Activated CD4-positive, alpha-beta memory T cell treated with anti-CD3 and anti-CD28 coated beads, Interleukin-2, amount 10 ng/mL, durations not matched to agents 7 days and 5 days (primary cell): ENCODE measurements at places on chromosomes 5 and 9. TPM values are rescaled to one million over a fixed set of nuclear protein-coding genes. Genes with fewer than 3 reads are reported as not detected.

The FPGS gene
- total RNA-seq = 65.8 TPM

The GRIA1 gene
- total RNA-seq = not detected

The NMUR2 gene
- not detected for total RNA-seq

- H3K4me1 ChIP-seq = peaks cover 2% of the 10 kb centered on the region
- H3K27ac ChIP-seq = no peak overlapping the region
- peaks cover 2% of the 10 kb centered on the region for H3K36me3 ChIP-seq
- no peaks in the 10 kb centered on the region for H3K27me3 ChIP-seq
- no peak for DNase-seq
- H3K4me3 ChIP-seq = no peak overlapping the region
Observed at GRCh38 chr9:6907772-6908381, 150.1 kb downstream of the KDM4C start.

- no peak for DNase-seq
- no peak overlapping the region for H3K27ac ChIP-seq
- H3K4me3 ChIP-seq = no peak overlapping the region
- peaks cover 36% of the 10 kb centered on the region for H3K27me3 ChIP-seq
- no peaks in the 10 kb centered on the region for H3K4me1 ChIP-seq
- H3K36me3 ChIP-seq = no peaks in the 10 kb centered on the region
Observed at GRCh38 chr5:170644501-170644900, 139.0 kb upstream of the GABRP start.

DNA sequence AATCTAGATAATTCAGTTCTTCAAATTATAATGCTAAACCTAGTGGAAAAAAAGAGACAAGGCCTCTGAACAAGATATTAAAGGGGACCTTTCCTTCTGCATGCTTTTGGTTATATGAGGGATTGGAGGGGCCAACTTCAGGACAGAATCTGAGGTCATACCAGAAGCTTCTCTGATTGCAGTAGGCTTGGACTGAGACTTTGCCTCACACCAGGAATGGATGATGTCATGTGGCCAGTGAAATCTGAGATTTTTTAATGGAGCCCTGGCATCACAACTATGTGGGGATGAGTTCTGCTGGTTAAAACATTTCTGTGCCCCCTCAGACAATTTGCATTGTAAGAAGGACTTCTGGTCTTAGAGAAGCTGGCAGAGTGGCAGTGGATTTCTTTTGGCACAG lies 88.6 kb downstream of the ANGPTL2 start:
- H3K36me3 ChIP-seq = no peaks in the 10 kb centered on the region
- no peak for DNase-seq
- H3K27ac ChIP-seq = no peak overlapping the region

GRCh38 chr5:89300426-89300970 lies 417.5 kb upstream of the MEF2C start:
- no peak for DNase-seq
- no peak overlapping the region for H3K4me3 ChIP-seq
- no peaks in the 10 kb centered on the region for H3K36me3 ChIP-seq
- no peaks in the 10 kb centered on the region for H3K4me1 ChIP-seq
- H3K27ac ChIP-seq = no peak overlapping the region
- H3K27me3 ChIP-seq = no peaks in the 10 kb centered on the region

DNA sequence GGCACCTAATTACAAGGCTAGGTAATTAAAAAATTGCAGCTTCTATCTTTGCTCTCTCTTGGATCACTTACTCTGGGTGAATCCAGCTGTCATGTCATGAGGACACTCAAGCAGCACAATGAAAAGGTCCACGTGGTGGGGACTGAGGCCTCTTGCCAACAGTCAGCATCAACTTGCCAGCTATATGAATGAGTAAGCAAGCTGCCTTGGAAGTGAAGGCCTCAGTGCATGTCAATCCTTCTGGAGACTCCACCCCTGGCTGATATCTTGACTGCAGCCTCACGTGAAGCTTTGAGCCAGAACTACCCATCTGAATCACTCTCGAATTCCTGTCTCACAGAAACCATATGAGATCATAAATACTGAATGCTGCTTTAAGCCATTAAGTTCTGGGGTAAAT lies 140.5 kb downstream of the SNX18 start:
- no peaks in the 10 kb centered on the region for H3K27me3 ChIP-seq
- no peak overlapping the region for H3K4me3 ChIP-seq
- H3K27ac ChIP-seq = no peak overlapping the region

DNA sequence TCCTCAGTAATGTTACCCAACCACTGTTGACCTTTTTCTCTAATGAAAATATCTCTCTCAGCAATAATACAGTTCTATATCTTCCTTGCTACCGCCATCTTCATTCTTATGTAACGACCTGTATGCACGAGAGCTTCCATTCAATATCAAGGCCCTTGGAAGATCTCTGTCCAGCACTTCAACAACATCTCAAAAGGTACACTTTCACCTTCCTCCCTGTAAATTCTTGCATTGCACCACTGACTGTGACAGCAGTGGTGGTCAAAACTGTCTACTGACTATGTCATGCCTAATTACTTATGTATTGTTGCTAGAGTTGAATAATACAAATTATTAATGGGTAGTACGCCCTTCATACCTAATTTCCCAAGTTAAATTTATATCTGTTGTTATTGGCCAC lies 53.3 kb downstream of the ANXA1 start:
- H3K4me1 ChIP-seq = peaks cover 1% of the 10 kb centered on the region
- DNase-seq = no peak
- H3K27ac ChIP-seq = no peak overlapping the region
- H3K36me3 ChIP-seq = no peaks in the 10 kb centered on the region
- H3K4me3 ChIP-seq = no peak overlapping the region

DNA sequence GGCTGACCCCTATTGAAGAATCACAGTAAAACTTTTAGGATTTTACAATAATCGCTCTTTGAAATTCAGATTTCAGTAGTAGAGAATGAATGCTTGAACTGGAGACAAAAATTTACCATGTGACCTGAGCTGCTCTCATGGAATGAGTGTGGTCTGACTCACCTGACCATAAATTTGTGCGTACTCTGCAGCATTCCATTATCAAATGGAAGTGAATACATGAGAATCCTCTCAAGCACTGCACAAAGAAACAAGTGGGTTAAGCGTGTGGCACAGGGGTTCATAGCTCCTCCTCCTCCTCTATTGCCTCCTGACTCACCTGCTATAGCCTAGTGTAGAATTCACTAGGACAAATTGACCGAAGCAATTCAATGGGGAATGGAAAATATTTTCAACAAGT lies 269.8 kb upstream of the CDH9 start:
- no peak for DNase-seq
- H3K36me3 ChIP-seq = no peaks in the 10 kb centered on the region
- no peaks in the 10 kb centered on the region for H3K27me3 ChIP-seq
- H3K27ac ChIP-seq = no peak overlapping the region
